ENCODE measurements at places on chromosomes 6 and 20.

DNA sequence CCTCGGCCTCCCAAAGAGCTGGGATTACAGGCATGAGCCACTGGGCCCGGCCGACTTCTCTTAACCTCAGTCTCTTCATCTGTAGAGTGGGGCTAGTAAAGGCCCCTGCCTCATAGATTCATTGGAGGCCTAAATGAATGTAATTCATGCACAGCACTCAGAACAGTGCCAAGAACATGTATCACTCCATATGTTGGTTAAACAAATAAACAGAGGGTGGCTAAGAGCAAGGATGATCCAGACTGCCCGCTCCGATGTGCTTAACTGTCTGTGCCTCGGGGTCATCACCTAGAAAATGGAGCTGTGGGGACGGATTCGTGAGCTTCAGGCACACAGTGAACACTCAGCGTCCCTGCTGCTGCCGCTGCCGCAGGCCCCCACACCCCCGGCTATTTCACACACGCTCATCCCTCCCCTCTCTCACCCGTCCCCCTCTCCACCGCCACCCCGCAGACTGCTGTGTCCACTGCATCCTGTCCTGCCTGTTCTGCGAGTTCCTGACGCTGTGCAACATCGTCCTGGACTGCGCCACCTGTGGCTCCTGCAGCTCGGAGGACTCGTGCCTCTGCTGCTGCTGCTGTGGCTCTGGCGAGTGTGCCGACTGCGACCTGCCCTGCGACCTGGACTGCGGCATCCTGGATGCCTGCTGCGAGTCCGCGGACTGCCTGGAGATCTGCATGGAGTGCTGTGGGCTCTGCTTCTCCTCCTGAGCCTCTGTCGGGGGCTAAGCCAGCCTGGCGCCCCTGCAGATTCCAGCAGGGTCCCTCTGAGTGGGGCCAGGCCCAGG, 14.8 kb downstream of the MDFI start:
- DNase-seq = no peak

GRCh38 chr6:24968783-24969182, 33.0 kb upstream of the RIPOR2 start:
- DNase-seq = no peak

GRCh38 chr20:16262594-16262993, 310.7 kb downstream of the KIF16B start:
- no peak for DNase-seq

GRCh38 chr6:169093066-169093723, 160.5 kb downstream of the THBS2 start:
- no peak for DNase-seq

GRCh38 chr6:121399966-121400365, 35.5 kb upstream of the GJA1 start:
- no peak for DNase-seq

Data from SK-N-SH (cell line).